ENCODE measurements at places on chromosomes 13 and 19.
A peak's percentile ranks its signal among the peaks of the same experiment; 100 is the strongest.

GRCh38 chr13:46698910-46699460 lies 98.0 kb downstream of the ESD start:
- no peak for DNase-seq

DNA sequence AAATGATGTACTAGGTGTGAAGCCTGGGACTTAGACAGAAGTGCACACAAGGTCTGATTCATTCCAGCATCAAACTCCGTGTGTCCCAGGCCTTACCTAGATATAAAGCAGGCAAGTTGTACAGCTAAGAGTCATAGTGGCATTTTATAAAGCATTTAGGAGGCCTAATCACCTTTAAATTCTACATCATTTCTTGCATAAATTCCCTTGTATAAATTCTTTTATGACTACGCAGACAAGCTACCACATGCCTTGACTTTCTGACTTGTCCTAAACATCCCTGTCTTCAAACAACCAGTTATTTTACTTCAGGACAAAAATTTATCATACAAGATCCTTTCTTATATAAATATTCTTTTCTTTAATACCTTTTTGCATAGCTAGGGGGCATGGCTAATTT lies 22.5 kb downstream of the TMEM255B start:
- no peak for DNase-seq

GRCh38 chr13:111939666-111940278 lies 127.2 kb upstream of the SOX1 start:
- no peak for DNase-seq

- no peak for DNase-seq
These were observed 22.0 kb upstream of the EMP3 start for GRCh38 chr19:48303367-48303766.

DNA sequence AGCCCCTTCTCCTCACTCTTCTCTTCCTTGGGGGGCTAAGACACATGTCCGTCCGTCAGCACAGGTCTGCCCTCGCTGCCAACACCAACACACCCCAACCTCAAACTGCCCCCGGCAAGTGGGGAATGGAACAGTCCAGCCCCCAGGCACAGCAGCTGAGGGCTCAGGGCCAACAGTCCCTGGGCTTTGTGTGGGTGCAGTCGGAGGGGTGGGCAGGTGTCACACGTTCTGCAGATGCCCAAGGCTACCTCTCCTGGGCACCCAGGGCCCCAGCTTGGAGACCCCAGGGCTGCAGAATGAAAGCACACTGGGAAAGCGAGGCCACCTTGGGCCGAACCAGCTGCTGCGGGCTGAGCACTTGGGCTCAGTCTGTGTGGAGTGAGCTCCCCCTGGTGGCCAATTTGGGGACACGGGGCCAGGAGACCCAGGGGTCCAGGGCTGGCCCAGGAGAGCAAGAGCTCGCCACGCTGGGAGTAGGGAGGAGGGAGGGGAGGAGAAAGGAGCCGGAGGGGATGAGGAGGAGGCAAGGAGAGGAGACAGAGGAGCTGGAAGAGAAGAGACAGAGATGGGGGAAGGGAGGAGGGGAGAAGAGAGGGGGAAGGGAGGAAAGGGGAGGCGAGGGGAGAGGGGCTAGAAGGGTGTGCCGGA lies 14.0 kb upstream of the ATP8B3 start:
- peak; percentile 49 for DNase-seq

GRCh38 chr13:44769686-44770085 lies 193.6 kb upstream of the TSC22D1 start:
- no peak for DNase-seq

GRCh38 chr19:6393983-6394412 lies 1.0 kb upstream of the GTF2F1 start:
- DNase-seq: no peak

DNA sequence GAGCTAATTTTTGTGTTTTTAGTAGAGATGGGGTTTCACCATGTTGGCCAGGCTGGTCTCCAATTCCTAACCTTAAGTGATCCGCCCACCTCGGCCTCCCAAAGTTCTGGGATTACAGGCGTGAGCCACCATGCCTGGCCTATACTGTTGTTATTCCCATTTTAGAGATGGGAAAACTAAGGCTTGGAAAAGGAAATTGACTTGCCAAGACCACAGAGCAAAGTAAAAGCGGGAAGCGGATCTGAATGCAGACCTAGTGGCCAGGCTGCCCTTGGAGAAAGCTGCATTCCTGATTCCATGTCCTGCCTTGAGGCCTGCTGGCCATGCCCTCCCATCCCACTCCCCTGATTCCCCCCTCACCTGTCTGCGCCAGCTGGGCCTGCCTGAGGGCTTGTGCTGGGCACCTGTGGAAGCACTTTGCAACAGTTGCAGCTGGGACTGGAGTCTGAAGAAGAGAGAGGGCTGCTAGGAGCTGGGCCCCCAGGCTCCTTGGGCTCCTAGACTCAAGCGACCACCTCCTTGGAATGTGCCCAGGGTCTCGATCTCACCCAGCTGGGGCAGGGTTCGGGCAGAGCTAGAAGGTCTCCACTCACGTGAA lies 5.7 kb downstream of the PALM3 start:
- no peak for DNase-seq

- DNase-seq: no peak
These were observed 1344.9 kb downstream of the UQCRFS1 start for GRCh38 chr19:27868007-27868406.

DNA sequence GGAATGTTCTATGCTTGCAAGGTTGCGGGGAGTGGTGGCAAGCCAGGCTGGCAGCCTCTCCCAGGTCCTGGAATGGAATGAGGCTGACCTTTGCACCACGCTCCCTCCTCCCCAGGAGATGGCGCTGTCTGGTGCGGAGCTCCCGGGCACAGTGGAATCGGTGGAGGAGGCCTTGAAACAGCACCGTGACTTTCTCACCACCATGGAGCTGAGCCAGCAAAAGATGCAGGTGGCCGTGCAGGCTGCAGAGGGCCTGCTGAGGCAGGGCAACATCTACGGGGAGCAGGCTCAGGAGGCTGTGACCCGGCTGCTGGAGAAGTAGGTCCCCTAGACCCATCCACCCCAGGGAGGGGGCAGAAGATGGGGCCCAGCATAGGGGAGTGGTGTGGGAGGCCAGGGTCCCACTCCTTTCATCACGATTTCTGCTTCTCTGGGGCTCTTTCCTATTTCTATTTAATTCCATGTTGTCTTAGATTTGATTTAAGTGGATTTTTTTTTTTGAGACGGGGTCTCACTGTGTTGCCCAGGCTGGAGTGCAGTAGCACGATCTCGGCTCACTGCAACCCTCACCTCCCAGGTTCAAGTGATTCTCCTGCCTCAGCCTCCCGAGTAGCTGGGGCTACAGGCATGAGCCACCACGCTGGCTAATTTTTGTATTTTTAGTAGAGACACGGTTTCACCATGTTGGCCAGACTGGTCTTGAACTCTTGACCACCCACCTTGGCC lies 53.2 kb upstream of the SHKBP1 start:
- DNase-seq: peak; percentile 4

DNA sequence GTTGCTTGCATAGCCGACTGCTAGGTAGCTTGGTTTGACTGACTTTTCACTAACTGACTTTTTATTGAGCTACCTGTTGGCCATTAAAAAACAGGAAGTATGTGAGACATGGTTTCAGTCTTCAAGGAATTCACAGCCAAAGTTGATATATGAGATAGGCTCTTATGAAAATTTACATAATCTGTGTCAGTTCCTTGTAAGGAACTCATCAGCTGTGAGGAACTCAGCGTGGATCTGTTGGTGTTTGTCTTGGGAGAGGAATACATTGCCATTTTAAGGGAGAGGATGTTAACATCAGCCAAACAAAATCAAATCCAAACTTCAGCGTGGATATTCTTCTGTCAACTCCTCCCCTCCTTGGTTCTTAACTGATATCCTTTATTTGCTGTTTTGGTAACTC lies 2.0 kb downstream of the RNF113B start:
- no peak for DNase-seq

- no peak for DNase-seq
These were observed 343.7 kb upstream of the ARGLU1 start for GRCh38 chr13:106911627-106912026.

GRCh38 chr19:1101337-1101698 lies 2.5 kb upstream of the GPX4 start:
- no peak for DNase-seq

GRCh38 chr19:33784432-33784831 lies 12.2 kb upstream of the KCTD15 start:
- DNase-seq: no peak

DNA sequence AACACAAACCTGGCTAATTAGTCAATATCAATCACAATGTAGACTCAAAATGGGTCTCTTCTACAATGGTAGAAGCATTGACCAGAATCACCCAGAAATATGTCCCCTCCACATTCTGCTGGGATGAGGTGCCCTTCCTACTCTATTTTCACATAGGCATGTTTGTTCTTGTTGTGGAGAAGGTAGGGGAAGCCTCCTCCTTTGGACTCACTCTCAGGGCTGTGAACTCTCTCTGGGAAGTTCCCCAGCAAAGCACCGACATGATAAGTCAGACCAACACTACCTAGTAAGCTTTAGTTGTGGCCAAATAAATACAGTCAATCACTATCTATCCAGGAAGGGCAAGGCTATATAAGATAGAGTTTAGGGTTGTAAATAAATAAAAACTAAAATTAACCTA lies 194.5 kb upstream of the UBL3 start:
- DNase-seq: no peak

DNA sequence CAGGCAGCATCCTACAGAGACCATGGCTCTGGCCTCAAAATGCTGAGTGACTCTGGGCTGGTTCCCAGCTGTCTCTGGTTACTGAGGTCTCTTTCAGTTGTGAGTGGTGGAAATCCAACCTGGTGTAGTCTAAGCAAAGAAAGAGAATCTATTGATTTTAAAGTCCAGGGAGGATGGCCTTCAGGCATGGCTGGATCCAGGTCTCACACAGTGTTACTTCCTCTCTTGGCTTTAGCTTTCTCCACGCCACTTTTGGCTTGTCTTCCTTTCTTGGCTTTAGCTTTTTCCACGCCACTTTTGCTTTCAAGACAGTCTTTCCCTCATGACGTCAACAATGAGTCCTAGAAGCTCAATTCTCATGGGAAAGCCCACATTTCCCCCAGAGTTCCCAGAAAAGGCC lies 4.1 kb downstream of the CYP4F3 start:
- no peak for DNase-seq

- peak; percentile 37 for DNase-seq
These were observed 131.3 kb downstream of the STK24 start for GRCh38 chr13:98445340-98446233.

- no peak for DNase-seq
These were observed 55.0 kb downstream of the DNAJC15 start for GRCh38 chr13:43078399-43078798.

DNA sequence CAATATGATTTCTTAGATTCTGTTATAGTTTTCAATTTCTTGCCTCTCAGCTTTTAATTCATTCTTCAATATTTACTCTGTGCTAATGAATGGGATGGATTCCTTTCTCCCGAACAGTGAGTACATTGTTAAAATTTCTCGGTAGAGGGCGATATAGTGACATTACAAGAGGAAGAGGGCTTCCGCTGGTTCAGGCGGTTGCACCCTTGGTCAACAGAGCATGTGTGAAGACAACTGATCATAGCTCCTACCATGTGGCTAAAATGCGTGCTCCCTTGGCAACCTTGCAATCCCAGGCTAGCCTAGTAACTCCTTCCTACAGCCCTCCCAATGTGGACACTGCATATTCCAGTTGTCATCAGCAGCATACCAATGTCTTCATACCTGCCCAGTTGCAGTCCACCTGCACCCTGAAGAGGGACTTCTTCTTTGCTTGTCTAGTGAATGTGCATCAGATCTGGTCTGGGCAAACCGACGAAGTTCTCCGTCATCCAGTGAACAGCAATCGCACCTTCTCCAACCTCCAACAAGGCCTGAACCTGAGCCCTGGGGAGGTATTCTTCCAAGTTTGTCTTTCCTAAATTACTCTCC lies 653.0 kb upstream of the GPC6 start:
- DNase-seq: no peak

DNA sequence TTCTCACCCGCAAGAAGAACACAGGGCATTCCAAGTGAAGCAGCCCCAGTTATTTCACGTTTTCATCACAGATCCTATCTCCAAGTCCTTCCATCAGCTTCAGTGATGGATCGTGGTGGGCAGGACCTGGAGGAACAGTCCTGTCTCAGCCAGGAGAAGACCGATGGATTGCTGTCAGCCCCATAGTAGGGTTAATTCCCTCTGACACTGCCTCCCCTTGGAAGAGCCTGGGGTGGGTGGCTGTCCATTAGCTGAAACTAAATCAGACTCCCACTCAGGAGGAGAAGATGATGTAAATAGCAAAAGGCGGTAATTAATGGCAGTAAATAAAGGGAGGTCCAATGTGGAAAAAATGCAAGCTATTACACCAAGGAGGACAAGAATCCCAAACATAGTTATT lies 131.0 kb downstream of the TNFRSF19 start:
- DNase-seq: no peak

DNA sequence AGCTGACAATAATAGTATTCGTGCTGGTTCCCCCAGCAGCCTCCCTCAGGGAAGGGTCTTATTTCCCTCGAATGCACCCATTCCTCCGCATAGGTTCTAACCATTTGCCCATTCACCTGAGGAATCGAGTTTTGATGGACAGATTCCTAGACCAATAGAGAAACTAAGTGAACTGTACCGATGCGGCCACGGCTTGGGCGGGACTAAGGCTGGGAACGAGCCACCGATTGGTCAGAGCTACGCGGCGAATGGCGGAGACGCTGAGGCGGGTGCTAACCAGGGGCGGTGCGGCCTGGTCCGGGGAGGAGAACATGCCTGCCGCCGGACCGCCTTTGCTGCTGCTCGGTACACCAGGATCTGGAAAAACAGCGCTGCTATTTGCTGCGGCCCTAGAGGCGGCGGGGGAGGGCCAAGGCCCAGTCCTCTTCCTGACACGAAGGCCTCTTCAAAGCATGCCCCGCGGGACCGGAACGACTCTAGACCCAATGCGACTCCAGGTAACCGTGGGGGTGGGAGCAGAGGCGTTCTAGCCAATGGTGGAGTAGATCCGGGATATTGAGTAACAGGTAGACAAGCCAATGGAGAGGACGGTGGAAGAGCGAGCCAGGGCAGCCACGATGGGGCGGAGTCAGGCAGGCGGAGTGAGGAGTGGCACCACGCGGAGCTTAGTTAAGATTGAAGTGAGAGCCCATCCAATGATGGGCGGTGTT lies at the start of gene SWSAP1:
Gene SWSAP1 (plus strand): TSS at position 234 of the 710 bp plus-strand sequence. CDS start 15 bp downstream, at position 249.
- peak; percentile 99 for DNase-seq

DNA sequence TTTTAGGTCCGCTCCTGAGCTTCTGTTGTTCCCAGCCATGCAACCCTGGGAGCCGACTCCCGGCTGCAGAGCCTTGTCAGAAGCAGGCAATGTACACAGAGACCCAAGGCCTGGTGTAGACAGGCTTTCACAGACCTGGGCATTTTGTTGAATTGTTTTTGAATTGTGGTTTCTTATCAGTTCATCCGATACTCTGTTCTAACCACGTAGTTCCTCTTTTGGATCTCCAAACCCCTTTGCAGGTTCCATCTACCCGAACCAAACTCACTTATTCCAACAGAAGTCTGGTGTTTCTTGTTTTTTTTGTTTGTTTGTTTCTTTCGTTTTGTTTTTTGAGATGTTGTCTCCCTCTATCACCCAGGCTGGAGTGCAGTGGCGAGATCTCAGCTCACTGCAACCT lies 6.3 kb upstream of the NLRP2 start:
- DNase-seq: no peak

Measured in caudate nucleus (tissue), 63 donors.